CD4-positive, alpha-beta T cell treated with Interferon alpha-2 for 1 hour (primary cell): ENCODE measurements at places on chromosomes 1 and 21.

GRCh38 chr21:37550618-37551330 is 184.2 kb downstream of the DYRK1A start:
- no peak for DNase-seq

DNA sequence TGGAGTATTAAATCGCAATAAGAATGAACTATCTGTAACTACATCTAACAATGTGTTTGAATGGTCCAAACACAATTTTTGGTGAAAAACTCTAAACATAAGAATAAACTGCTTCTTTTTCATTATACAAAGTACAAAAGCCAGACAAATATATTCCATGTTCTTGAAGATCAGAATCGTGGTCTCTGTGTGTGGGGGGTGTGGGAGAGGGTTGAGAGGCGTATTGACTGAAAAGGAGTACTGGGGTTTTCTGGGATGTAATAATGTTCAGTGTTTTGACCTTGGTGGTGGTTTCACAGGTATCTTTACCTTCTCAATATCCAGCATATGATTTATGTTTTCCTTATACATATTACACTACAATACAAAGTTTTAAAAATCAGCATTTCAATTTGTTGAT is 764 bp upstream of the CFH start:
- DNase-seq = no peak

DNA sequence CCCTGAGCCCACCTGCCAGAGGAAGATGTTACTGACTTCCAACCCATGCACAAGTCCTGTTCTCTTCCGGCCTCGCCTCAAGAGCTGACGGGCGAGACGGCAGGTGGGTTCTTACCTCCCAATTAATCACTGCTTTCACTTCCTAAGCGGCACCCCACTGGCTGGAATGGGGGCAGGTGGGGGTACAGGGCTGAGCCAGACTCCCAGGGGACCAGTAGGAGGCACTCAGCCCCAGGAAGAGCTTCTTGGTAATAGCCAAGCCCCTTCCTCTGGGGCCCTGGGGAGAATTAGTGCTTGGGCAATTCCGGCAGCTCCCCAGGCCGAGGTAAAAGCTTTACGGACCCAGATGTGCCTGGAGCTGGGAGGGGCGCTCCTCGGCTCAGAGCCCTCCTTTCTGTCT is 9.7 kb downstream of the CNTN2 start:
- no peak for DNase-seq

GRCh38 chr1:199302554-199302953 is 663.7 kb downstream of the PTPRC start:
- DNase-seq = no peak

DNA sequence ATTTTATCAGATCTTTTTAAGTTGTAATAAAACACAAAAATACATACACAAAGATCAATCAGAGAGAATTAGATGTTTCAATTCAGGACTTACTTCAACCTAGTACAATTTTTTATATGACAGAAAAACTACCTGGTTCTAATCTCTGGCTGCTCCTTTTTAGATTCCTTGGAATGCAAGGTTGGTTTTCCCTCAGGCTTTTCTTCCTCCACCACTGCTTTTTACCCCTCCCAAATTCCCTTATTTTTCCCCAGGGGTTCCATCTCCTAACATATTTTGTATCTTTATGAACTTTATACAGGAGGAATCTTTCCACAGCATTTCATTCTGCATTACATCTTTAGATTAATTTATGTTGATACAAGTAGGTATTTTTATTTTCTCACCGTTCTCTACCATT is 33.2 kb downstream of the PIK3R3 start:
- DNase-seq = no peak

DNA sequence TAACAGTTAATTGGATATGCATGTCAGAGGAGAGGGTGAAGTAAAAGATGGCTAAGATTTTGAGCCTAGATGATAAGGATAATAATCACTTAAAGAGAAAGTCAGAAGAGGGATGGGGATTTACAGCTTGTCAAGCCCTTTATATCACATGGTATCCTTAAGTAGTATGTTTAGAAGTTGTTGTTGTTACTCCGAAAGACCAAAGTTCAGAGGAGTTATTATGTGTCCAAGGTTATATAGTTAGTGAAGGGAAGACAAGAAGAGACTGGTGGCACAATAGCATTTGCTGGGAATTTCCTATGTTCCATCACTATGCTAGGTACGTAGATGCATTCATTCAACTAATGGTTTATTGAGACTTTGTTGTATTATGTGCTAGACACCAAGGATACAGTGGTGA is 30.8 kb upstream of the AGO1 start:
- DNase-seq = no peak

- DNase-seq = no peak
Measured at GRCh38 chr1:161956097-161956496, 67.6 kb downstream of the OLFML2B start.

DNA sequence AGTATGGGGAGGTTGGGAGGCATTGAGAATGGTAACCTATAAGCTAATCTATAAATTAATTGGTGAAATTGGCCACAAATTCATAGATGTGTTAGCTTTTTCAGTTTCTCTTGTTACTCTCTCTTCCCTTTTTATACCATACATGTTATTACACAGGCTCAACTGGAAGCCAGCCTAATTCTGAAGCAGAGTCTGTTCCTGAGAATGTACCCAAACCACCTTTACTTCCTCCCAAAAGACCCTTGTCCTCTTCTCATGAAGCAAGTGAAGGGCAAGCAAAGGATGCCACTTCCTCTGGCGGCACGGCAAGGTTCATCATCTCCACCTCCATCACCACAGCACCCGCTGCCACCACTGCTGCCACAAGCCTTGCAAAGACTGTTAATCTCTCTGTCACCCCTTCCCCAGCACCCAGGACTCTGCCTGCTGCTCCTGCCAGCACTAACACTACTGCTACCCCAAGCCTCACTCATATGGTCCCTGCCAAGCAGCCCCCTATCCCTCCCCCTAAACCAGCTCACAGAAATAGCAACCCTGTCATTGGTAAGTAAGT is 39.5 kb upstream of the RCC1 start:
- DNase-seq = no peak

DNA sequence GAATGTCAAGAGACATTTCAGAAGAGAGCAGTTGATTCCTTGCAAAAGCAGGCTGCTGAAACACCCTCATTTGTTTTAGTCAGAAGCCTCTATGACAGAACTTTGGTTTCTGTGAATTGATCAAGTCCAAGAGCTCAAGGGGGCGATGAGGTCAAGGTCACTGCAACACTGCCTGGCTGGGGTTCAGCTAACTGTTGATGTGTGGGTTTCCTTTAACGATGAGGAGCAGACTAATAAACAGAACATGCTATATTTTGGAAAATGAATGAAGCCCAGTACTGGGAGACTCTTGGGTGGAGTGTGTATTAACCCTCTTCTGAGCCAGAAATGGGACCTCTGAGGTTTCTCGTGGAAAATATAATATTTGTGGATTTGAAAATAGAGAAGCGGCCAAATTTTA is 109.3 kb downstream of the ZC3H11B start:
- no peak for DNase-seq

GRCh38 chr1:219088778-219089557 is 84.7 kb upstream of the LYPLAL1 start:
- peak; percentile 5 for DNase-seq

- DNase-seq = no peak
Measured at GRCh38 chr1:21069549-21069948, 107.1 kb downstream of the EIF4G3 start.

- DNase-seq = peak; percentile 35
Measured at GRCh38 chr21:43884012-43884860, 19.2 kb downstream of the AGPAT3 start.

GRCh38 chr1:47682786-47683350 is 245.0 kb downstream of the FOXD2 start:
- no peak for DNase-seq

GRCh38 chr1:39488793-39489566 is 2.5 kb upstream of the BMP8A start:
- no peak for DNase-seq

DNA sequence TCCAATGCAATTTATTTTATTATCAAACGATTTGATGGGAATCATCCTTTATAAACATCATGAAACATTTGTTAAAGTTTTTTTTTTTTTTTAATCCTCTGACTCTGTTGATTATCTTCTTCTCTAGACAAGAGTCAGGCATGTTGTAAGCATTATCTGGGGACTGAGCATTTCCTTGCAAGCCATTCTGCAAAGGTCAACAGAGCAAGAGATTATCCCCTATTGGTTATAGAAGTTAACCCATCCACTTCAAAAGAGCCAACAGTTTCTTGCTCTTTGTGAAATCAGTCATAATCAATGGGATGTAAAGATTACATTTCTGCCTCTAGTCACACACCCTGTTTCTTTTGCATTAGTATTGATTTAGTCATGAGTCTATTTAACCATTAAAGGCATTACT is 368.8 kb upstream of the ADGRL4 start:
- no peak for DNase-seq
